ENCODE measurements at places on chromosomes 2 and 18.

GRCh38 chr2:24077535-24077877 lies 1.4 kb upstream of the SF3B6 start:
- no peak for DNase-seq

DNA sequence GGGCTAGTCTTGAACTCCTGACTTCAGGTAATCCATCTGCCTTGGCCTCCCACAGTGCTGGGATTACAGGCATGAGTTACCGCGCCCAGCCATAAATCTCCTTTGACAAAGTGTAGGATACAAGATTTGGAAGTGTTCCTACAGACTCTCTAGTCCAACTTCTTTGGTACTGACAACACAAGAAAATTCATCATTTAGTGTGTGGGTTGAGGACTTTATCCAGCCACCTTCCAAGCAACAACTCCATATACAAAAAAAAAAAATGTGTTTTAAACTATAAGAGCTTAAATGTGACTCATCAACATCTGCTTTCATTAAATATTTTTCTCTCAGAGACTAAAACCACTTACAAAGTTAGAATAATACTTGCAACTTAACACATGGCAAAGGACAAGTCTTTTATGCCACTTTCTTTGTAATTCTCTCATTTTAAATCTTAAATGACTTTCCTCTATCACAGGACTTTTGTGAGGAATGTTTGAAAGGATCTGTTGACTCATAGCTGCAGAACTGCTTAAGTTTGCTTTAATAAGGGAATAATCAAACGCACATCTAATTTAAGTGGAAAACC lies 46.2 kb upstream of the ITGAV start:
- DNase-seq: no peak

GRCh38 chr2:11669454-11670291 lies at the start of gene NTSR2:
NTSR2 (minus strand) TSS chr2:11670195; CDS start chr2:11670129, 66 bp downstream.
- no peak for DNase-seq

GRCh38 chr2:16282511-16282910 lies 342.2 kb downstream of the MYCN start:
- DNase-seq: no peak

GRCh38 chr2:236001166-236001828 lies 166.9 kb downstream of the GBX2 start:
- no peak for DNase-seq

DNA sequence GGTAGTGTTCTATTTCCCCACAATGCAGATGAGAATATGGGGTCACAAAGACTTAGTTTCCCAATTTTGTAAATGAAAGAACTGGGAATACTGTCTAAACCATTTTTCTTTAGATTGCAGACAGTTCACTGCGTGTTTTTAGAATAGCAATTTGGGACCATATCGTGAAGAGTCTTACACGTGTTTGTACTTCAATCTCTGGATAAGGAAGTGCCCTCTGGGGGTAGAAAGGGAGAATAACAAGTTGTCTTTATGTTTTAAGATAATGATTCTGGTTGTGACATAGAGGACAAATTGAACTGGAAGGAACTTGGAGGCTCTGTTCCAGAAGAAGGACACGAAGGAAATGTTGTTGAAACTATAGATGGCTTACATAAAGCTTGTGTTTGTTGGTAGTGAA lies 457.7 kb downstream of the CBLN2 start:
- DNase-seq: no peak

- no peak for DNase-seq
These were observed 16.9 kb downstream of the SLC66A2 start for GRCh38 chr18:79934311-79935097.

DNA sequence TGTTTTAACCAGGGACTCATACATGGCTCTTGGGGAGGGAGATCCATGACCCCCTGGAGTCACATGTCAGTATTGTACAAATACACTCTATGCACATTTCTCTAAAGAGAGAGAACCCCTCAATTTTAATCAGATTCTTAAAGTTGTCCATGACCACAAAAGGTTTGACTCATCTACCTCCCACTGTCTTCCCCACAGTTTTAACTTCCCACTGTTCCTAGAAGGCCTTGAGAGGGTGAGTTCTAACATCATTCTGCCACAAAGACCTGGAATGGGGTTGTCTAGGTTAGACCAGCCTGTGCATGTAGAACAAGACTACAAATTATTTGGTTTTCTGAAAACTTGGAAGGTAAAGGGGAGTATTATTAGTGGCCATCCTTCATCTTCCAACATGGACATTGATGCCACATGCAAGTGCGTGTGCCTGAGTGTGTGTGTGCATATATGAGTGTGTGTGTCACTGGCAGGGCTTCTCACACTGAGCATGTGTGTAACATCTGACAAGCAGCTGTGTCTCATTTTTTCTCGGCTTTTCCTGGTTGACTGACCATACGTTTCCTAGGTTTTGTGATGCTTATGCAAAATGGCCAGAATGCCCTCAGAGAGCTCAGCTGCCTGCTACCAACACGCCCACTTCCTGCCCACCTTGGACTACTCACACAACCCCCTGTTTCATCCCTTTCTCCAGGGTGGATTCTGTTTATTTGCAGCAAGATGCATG lies 94.6 kb upstream of the LGALSL start:
- DNase-seq: no peak

GRCh38 chr2:136057023-136057801 lies 60.7 kb downstream of the CXCR4 start:
- no peak for DNase-seq

DNA sequence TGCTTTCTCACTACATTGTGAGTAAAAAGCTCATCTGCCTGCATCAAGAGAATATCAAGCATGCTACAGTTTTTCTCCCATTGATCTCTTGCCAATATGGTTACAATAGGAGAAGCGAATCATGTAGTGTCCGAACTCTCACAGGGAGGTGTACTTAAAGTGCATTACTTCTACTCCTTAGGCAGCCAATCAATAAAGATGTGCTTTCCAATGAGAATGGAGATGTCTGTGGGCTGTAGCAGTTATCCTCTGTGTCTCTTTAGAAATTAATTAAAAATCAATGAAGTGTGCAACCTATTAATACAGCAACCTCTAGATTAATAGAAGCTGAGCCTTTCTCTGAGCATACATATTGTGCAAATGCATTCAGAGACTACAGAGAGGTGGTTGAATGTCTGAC lies 883.7 kb downstream of the CPS1 start:
- no peak for DNase-seq

- DNase-seq: no peak
These were observed 315.1 kb downstream of the RDH14 start for GRCh38 chr2:18245375-18245774.

- DNase-seq: no peak
These were observed 26.2 kb downstream of the ATAD2B start for GRCh38 chr2:23900541-23901322.

DNA sequence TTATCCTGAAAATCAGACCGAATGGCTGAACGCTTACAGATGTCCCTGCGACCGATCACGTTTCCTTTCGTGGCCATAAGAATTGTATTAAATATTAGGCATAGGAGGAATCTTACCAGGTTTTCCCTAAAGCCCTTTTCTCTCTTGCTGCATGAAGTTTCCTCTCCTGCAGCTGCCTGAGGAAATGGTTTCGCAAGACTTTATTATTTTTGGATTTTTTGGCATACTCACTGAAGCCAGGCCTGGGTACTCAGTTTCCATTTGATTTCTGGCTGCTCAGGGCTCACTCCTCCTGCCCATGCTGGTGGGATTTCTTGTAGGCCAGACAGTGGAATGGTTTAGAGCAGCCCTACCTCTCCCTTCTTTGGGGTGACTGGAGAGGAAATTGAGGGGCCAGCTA lies 114.0 kb downstream of the KLHL29 start:
- DNase-seq: no peak

GRCh38 chr18:43559507-43559906 lies 282.2 kb upstream of the SYT4 start:
- no peak for DNase-seq

- no peak for DNase-seq
These were observed 618 bp upstream of the LYPD1 start for GRCh38 chr2:132670496-132671150.

GRCh38 chr2:20366672-20367116 lies 16.1 kb upstream of the PUM2 start:
- DNase-seq: no peak

DNA sequence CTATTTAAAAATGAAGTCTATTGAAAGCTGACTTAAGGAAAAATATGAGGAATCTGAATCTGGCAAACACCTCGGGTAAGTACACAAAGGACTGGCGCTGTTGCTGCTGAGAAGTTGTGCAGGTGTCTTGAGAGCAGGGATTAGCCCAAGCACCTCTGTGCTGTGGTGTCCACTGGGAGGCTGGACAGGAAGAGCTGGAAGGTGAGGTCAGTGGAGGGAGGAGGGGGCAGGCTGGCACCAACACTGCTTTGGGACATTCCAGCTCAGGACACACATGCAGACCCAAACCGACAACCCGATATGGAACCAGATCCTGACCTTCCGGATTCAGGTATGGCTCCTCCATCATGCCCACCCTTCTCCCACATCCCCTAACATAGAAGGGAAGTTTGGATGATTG lies 20.6 kb downstream of the FER1L5 start:
- no peak for DNase-seq

- no peak for DNase-seq
These were observed 16.5 kb downstream of the SGPP2 start for GRCh38 chr2:222440673-222441422.

GRCh38 chr2:2324565-2325101 lies 6.4 kb downstream of the MYT1L start:
- DNase-seq: no peak

DNA sequence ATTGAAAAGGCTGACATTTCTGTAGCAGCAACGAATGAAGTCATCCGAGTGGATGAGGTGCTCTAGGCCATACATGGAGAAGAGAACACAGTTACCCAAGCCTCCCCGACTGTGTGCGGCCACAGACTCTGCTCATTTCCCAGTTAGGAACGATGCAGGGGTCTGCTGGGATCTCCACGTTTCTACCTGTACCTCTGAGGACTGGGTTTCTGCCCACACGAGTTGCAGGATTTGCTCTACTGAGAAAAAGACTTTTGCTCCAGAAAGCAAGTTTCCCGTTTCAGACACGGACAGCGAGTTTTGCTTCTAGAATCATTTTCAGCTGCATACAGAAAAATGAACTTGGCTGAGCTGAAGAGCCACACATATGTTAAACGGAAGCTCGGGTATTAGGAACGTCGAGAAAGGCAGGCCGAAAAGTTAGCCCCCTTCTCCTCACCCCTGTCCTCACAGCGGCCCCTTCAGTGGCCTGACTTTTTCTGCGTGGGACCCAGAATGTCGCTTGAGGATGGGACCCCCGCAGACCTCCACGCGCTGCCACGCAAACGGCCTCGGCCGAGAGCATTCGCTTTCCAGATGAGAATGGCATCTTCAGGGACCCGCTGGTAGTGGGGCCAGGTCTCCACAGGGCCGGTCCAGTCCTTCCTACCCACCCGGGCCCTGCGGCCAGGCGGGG lies 582 bp upstream of the RAB31 start:
- DNase-seq: no peak

DNA sequence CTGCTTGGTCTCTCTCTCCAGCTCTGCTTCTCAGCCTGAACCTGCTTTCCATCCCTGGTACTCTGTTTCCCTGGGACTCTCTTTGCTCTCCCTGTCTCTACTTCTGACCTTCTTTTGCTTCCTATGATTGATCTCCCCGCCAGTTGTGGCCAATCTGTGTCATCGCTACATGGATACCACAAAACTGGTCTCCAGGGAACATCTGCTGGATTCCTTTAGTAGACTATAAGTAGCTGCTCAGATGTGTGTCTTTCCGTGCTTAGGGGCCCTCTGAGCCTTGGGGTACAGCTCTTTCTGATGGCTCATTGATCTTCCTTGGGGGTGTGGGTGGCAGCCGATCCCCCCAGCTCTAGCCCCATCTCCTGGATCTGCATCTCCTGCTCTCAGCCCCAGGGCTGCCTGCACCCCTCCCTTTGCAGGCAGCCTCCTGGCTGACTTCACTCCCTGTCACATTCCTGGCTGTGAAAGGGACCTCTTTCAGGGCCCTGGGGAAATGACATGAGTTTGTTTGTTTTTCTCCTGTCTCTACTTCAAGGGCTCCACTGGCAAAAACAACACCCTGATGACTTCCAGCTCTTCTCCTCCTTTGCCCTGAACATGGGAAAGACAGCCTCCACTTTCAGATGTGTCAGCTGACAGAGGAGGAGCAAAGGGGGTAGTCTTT lies 333.7 kb downstream of the CYP26B1 start:
- DNase-seq: no peak

DNA sequence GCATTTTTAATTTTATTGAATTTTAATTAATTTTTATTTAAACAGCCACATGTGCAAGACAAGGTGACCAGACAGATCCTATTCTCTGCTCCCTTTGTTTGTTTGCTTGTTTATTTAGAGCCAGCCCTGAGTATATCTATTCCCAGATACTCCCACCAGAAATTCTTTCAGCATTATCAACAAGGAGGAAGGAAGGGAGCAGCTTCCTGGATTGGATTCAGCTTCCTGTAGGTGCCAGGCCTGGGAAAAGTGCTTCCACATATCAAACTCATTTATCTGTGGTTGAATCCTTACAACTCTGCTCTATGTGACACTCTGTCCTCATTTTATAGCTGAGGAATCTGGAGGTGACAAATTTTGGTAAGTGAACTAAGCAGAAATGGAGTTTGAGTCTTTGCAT lies 60.5 kb upstream of the KLF7 start:
- DNase-seq: no peak

DNA sequence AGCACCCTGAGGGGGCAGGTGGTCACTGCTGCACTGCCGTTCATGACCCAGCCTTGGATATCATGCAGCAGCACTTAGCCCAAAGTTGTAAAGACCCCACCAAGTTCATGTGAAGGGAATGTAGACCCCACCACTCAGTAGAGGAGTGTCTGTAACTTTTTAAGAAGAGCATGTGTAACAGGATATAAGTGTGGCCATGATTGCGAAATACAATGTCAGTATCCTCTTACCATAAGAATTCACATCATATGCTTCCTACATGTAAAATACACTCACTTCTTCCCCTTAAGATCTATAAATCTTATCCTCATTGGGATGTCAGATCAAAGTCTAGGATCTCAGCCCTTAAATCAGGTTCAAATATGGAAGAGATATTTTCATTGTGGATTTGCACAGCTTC lies 276.9 kb downstream of the PTPRM start:
- DNase-seq: no peak

DNA sequence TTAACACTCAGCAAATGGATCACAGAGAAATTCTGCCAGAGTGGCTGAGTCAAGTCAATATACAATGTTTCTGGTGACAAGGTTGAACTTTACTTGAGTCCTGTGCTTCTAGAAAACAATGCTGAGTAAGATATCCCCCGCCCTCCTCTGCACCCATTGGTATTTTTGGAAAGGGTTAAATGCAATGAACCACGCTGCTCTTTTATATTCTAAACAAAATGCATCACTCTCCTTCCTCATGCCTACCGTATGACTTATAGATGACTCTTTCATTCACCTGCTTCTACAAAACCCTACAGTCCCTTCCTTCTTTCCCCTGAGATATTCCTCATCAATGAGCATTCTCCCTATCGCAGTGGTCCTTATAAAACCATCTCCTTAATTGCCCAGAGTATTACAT lies 168.8 kb downstream of the TXNL1 start:
- no peak for DNase-seq

DNA sequence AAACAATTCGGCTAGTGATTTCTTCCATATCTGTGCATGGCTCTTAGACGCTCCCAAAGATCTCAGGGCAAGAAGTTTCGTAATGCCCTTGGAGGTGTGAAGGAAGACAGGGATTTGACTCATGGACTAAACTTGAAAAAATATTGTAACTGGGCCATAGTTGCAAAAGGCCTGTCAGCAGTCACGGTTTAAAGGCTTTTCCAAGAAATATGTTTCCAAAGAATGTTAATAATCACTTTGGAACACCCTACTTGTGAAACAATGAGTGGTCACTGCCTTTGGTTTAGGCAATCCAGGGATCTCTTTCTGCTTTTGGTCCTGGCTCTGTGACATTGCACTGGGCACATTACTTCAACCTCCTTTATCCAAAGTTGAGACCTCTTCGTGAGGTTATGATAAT lies 102.5 kb upstream of the RASGRP3 start:
- no peak for DNase-seq

- no peak for DNase-seq
These were observed 157.0 kb upstream of the NDUFV2 start for GRCh38 chr18:8945514-8945913.
